ENCODE measurements at places on chromosomes 6 and 20.

DNA sequence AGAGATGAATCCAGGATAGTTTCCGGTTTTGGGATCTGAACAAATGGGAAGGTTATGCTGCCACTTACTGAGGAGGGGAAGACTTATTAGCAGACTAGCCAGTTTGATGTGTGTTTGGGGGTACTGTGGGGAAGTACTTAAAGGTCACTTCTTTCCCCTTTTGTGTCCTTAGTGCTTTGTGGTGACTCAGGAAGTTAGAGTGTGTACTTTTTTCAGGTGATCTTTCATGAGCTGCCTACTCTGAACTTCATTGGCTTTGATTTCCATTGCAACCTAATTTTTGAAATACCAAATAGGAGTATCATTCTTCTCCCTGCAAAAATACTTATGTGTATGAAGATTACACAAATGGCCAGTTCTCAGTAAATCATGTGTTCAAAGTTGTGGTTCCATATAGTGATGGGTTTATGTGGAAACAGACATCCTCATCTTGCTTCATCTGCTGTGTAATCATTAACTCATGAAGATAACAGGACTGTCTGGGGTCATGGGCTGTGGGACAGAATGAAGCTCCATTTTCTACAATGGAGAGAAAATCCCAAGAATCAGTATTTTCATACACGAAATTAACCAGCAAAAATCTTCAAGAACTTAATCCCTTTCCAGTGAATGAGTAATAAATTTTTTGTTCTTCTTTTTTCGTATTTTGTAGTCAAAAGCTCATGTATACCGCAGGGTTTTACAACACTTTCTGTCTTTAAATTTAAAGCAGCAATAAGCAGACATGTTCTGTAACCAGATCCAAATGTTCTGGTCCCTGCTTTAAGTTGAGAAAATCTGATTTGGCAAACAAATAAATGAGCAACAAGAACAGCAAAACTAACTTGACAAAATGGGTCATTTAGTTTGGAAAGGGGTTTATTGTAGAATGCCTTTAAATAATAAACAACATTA lies 272.2 kb upstream of the FLRT3 start:
- DNase-seq: no peak

GRCh38 chr6:39867592-39867991 lies 66.7 kb downstream of the MOCS1 start:
- DNase-seq: no peak

DNA sequence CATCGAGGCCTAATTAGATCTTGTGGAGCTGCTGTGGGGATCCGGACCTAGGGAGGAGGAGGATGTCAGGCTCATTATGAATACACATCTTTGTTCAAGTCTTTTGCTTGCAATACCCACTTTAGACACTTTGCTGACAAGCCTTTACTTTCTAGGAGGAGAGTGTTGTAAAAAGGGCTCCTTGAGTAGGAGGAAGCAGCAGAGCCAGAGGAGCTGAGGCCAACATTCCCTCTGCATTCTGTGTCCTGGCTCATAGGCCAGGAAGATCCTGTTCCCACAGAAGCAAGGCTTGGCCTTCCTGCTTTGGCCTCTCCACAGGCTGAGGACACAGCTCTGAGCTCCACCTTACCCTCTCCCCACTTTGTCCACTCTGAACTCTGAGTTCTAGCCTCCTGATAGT lies 67.1 kb downstream of the TPD52L1 start:
- no peak for DNase-seq

DNA sequence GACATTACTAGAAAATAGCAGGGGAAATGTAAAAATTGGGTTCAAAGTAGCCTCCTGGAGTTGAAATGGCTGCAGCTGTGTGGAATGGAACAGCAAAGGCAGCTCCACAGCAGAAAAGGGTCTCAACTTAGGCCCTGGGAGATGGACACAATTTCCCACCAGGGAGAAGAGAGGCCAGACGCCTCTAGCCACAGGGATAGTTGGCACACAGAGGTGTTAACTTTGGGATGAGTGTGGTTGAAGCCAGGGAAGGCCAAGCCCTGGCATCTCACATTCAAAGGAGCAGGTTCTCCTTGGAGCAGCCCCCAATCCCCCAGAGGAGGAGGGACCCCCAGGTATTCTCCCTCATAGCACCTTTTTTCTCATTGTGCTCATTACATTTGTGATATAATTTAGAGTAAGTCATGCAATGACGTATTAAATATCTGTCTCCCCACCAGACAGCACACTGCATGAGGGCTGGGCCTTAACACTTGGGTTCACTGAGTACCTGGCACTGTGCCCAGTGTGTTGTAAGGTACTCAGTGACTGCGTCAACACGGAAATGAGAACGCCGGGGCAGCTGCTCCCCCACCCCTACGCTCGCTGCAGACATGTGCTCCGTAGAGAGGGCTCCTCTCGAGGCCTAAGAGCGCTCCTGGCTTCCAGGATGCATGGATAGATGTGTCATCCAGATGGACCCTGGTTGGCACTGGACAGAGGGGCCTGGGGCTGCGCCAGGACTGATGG lies 76.0 kb upstream of the CD93 start:
- no peak for DNase-seq

- no peak for DNase-seq
These were observed 51.0 kb upstream of the SENP6 start for GRCh38 chr6:75550544-75551167.

GRCh38 chr6:107827541-107827940 lies 3.4 kb upstream of the SCML4 start:
- DNase-seq: no peak

DNA sequence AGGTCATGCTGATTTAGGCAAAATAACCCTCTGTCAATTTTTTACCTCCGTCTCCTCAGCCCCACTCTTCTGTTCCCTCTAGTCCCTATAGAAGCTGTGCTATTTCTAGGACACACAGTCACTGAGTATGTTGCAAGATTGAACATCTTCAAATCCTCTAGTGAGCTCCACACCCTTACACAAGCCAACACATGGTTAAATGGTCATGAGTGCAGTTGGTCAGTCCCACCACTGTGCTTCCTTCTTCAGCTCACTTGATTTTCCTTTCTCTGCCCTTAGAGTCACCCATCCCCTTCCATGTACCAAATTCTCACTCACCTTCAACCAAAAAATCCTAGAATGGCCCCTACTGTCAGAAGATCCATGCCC lies 48.2 kb upstream of the F13A1 start:
- DNase-seq: no peak

Data from SK-N-DZ (cell line).